ENCODE measurements at places on chromosomes 12 and 14. TPM values are rescaled to one million over a fixed set of nuclear protein-coding genes. Genes with fewer than 3 reads are reported as not detected.

The LMNTD1 gene
- total RNA-seq, result not detected

The DNAJC22 gene
- total RNA-seq, result 0.05 TPM

The KRT75 gene
- not detected for total RNA-seq

The LPAR5 gene
- 15.8 TPM for total RNA-seq

DNA sequence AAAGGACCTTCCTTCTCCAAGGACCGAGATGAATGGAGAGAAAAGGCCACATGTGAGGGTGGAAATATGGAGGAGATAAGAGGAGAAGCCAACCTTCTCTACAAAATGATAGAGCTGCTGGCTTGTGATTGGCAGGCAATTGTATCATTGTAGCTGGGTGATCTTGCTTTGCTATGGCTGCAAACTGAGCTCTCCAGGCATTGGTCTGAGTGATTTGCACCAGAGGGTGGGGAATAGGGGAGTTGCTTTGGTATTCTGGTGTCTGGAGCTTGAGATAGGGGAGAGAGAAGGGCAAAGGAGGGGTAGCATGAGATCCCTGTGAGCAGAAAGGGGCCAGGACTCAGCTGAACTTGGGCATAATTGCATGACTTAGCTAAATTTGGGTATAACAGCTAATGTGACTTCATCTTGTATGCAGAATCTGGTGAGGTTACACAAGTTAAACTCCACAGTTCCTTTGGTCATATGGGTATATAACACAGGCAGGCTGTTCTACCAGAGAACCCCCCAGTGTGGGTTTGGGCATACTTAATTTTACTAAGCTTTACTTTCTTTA lies 72.0 kb downstream of the FOS start:
- no peak overlapping the region for H3K27ac ChIP-seq
- H3K4me1 ChIP-seq, result no peaks in the 10 kb centered on the region
- no peak for DNase-seq
- H3K4me3 ChIP-seq, result no peak overlapping the region

DNA sequence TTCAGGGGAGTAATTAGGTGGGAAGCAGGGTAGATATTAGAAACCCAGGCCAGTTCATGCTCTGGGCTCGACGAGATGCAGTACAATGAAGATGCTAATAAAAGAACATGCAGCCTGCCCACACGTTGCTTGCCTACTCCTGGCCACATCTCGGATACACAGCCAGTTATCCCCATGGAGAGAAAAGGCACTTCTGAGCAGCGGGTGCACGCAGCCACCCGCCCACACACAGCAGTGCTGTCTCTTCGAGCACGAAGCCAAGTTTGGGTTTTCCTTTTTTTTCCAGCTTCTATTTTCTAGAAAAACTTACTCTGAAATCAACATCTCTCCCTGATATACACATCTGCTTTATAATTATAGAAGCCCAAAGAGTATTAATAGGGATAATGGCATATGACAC lies 85.7 kb downstream of the CIT start:
- H3K36me3 ChIP-seq, result peaks cover 30% of the 10 kb centered on the region
- H3K4me3 ChIP-seq, result no peak overlapping the region
- H3K27ac ChIP-seq, result no peak overlapping the region
- DNase-seq, result no peak
- no peaks in the 10 kb centered on the region for H3K27me3 ChIP-seq

- H3K4me1 ChIP-seq, result no peaks in the 10 kb centered on the region
- DNase-seq, result no peak
- peaks cover 46% of the 10 kb centered on the region for H3K27me3 ChIP-seq
- H3K27ac ChIP-seq, result no peak overlapping the region
- no peaks in the 10 kb centered on the region for H3K36me3 ChIP-seq
Observed at GRCh38 chr12:49783917-49784676, 42.7 kb downstream of the TMBIM6 start.

GRCh38 chr14:84782902-84783301 lies 747.0 kb upstream of the FLRT2 start:
- no peaks in the 10 kb centered on the region for H3K4me1 ChIP-seq
- H3K27ac ChIP-seq, result no peak overlapping the region
- DNase-seq, result no peak
- no peaks in the 10 kb centered on the region for H3K36me3 ChIP-seq
- H3K27me3 ChIP-seq, result no peaks in the 10 kb centered on the region

DNA sequence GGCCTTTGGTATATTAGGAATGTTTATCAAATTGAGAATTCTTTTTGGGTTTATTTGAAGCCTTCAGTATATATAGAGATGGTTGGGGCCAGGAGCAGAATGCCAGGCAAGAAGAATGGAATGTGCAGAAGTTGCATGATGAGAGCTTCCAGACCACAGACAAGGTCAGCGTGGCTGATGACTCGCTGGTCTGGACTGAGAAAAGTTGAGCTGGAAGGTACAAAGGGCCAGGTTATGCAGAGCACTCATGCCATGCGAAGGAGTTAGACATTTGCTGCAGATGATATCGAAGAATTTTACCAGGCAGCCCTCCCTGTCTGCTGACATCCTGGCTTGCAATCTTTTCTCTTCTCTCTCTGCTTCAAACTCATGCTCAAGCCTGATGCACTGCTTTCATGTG lies 196.2 kb upstream of the ARHGAP5 start:
- H3K27ac ChIP-seq, result no peak overlapping the region
- peaks cover 3% of the 10 kb centered on the region for H3K27me3 ChIP-seq

DNA sequence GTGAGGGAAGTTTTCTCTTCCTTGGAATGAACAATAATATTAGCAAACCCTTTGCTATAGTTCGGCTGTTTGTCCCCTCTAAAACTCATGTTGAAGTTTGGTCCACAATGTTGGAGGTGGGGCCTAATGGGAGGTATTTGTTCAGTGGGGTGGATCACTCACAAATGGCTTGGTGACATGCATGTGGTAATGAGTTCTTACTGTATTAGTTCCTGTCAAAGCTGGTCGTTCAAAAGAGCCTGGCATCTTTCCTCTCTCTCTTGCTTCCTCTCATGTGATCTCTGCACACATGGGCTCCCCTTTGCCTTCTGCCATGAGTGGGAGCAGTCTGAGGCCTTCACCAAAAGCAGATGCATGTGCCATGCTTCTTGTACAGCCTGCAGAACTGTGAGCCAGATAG lies 13.1 kb upstream of the PPP4R4 start:
- H3K27me3 ChIP-seq, result peaks cover 2% of the 10 kb centered on the region
- H3K4me3 ChIP-seq, result no peak overlapping the region
- H3K27ac ChIP-seq, result no peak overlapping the region
- no peak for DNase-seq
- no peaks in the 10 kb centered on the region for H3K36me3 ChIP-seq
